Activated CD4-positive, alpha-beta T cell treated with anti-CD3 and anti-CD28 coated beads, Interleukin-2, amount 50 U/mL, for 48 hours (primary cell): ENCODE measurements at places on chromosomes 2 and 18.

GRCh38 chr2:142803158-142803557, 74.3 kb upstream of the KYNU start:
- DNase-seq = no peak

- DNase-seq = no peak
Measured at GRCh38 chr2:105569606-105570005, 170.8 kb upstream of the FHL2 start.

GRCh38 chr2:25207078-25207545, 38.7 kb upstream of the POMC start:
- no peak for DNase-seq

- no peak for DNase-seq
Measured at GRCh38 chr2:168314236-168314635, 66.8 kb upstream of the STK39 start.

DNA sequence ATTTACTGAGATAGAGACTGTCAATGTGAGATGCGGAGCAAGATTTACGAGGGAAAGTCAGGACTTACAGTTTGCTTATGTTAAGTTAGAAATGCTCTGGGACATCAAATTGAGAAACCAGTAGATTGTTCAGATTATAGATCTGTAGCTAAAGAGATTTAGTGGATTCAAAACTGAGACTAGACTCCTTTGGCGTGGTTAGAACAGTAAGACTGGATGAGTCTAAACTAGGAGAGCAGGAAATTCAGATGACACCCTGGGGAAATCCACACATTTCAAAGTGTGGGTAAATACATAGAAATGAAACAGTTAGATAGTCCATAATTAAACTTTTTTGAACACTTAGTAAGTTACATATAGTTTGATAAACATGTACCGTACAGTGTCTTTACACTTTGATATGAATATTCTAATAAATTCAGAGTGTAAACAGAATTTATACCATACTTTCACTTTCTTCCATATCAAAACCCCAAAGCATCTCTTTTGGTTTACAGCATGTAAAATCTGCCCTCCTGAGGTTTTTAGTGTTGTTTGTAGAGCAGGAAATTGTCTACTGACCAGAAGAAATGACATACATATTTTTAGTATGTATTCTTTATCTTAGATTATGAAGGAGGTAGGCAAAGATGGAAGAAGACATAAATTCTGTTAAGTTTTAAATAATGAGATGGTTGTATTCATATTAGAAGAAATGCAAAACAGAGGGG, 231.5 kb downstream of the NYAP2 start:
- DNase-seq = no peak

- DNase-seq = no peak
Measured at GRCh38 chr2:2181493-2181892, 149.6 kb downstream of the MYT1L start.

GRCh38 chr2:230998882-230999281, 3.0 kb downstream of the SPATA3 start:
- DNase-seq = no peak

DNA sequence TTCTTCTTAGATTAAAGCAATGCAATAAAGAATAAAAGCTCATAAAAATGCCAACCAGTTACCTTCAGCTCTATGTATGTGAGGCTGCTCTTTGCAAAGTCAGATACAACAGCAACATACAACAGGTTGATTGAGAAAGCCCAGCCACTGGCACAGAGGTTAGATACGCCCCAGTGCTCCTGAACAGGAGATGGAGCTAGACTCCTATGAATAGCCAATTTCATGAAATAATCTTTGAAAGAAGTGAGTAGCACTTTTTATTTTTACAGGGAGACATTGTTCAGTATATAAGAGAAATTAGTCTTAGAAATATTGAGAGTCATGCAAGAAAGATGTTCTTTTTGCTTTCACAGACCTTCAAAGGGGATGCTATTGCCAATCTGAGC, 362.4 kb upstream of the MEX3C start:
- DNase-seq = no peak
